ENCODE measurements at places on chromosomes 3 and 15.

- DNase-seq, result no peak
Measured at GRCh38 chr15:74427607-74428441, 5.9 kb downstream of the SEMA7A start.

- peak; percentile 96 for DNase-seq
Measured at GRCh38 chr3:50620820-50621219, 3.9 kb downstream of the MAPKAPK3 start.

DNA sequence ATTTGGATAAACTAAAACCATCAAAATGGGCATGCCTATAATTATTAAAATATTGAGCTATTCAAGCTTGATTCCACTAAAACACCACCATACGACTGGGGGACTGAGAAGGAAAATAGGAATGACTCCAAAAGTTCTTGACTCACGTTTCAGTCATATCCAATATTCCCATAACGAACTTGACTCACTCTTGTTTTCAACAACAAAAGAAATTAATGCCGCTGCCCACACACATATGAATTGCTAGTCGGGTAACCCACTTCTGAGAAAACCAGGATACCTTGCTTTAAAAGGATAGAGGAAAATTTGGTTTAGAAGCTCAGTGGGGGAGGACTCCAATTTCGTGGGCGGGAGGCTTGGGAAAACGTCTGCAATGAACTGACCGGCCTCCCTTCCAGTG lies 5.2 kb downstream of the HTR3C start:
- no peak for DNase-seq

GRCh38 chr3:127092776-127093175 lies 100.2 kb upstream of the PRR23E start:
- no peak for DNase-seq

GRCh38 chr3:196518966-196519717 lies 4.0 kb upstream of the SMCO1 start:
- no peak for DNase-seq

- peak; percentile 32 for DNase-seq
Measured at GRCh38 chr3:182980204-182981037, at the start of gene DCUN1D1. Gene DCUN1D1 (minus strand): TSS chr3:182980538. CDS start chr3:182980489, 49 bp downstream.

DNA sequence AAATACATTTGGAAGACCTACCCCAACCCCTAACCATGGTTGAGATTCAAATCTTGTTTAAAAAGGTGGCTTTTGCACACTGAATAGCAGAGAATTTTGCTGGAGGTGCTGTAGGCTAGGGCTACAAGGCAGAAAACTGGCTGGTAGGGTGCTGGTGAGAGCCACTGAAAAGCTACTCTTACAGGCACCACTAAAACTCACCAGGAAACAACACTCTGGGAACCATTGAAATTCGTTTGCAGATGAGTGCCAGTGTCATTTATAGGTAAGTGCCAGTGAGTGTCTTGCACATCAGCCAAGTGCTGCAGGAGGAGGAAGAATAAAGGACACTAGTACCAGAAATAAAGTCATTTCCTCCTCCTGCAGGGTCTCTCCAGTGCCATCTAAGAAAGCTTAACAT lies 610.2 kb downstream of the ZNF385D start:
- no peak for DNase-seq

GRCh38 chr3:101200461-101200860 lies 119.9 kb downstream of the IMPG2 start:
- no peak for DNase-seq

DNA sequence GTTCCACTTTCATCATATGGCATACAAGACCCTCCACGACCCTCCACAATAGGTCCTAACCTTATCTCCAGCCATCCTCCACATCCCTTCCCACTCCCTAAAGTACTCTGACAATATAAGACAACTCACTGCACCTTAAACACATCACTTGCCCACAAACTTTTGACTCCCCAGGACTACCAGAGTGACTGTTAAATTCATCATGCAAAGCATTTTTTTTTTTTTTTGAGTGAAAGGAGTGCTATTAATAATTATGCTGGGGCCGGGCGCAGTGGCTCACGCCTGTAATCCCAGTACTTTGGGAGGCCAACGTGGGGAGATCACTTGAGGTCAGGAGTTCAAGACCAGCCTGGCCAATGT lies 55.8 kb downstream of the OSBPL10 start:
- no peak for DNase-seq

DNA sequence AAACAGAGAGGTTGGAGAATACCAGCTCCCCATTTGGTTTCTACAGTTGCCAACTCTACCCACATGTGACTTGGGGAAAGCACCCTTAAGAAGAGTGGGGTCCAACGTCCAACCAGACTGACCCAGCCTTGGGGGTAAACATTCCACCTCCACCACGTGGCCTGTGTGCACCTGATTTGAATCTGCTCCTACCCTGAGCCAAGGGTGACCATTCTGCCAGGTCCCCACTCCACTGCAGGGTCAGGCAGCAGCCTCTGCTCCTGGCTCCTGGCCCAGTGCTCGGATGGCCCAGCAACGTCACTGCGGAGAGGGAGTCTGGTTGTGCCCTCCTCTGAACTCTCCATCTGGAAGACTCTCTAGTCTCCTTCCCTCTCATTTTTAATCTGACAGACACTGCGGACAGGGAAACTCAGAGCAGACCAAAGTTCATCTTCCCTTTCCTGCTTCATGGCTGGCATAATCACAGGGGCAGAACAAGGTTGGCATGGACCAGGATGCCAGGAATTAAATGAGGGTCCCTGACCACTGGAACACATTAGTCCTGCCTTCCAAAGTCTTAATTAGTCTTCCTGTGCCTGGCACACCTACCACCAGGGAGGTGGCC lies 29.4 kb downstream of the FHIT start:
- peak; percentile 13 for DNase-seq

GRCh38 chr3:94374439-94375161 lies 311.7 kb downstream of the NSUN3 start:
- no peak for DNase-seq

DNA sequence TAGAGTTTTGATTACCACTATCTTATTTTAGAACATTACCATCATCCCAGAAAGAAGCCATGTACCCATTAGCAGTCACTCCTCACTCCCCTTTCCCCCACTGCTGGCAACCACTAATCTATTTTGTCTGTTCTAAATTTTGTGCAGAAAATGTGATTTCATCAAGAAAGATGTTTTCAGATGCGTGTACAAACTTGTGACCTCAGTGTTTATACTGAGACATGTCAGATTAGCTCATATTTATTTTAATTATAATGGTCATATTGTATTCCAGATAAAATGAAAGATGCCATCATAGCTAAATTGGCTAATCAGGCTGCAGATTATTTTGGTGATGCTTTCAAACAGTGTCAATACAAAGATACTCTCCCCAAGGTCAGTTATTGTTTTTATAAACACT lies 27.8 kb downstream of the PDCD6IP start:
- DNase-seq, result no peak

DNA sequence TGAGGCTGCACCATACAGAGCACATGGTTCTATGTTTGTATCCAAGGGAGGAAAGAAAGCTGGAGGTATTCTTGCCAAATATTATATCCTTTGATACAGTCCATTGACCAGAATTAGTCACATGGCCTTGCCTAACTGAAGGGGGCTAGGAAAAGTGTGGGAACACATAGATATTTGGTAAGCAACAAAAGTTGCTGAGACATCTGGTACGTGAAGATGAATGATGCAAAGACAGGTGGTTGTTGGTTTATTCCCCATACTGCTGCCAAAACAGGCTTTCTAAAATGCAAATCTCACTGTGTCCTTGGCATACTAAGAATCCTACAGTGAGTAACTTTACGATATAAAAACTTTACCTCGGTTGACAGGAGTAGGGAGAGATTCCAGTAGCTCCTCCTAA lies 162.2 kb downstream of the VGLL3 start:
- peak; percentile 1 for DNase-seq

GRCh38 chr3:80000022-80000421 lies 232.2 kb upstream of the ROBO1 start:
- DNase-seq, result peak; percentile 3

- DNase-seq, result peak; percentile 29
Measured at GRCh38 chr3:152416808-152417580, 148.3 kb downstream of the MBNL1 start.

DNA sequence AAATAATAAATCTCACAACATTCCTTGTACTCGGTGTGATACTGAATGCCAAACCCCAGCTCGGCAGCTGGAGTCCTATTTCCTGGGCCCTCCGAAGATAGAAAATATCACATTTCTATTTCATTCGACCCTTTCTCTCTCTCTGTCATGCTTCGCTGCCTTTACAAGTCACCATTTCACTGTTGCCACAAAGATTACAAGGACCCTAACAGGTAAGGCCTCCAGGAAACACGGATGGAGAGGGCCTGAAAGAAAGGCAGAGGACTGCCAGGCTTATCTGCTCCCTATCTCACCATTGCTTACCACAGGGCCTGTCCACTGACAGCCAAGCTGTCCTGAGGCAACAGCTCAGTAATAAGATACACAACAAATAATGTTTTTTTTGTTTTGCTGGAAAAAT lies 376.5 kb downstream of the MECOM start:
- DNase-seq, result no peak

DNA sequence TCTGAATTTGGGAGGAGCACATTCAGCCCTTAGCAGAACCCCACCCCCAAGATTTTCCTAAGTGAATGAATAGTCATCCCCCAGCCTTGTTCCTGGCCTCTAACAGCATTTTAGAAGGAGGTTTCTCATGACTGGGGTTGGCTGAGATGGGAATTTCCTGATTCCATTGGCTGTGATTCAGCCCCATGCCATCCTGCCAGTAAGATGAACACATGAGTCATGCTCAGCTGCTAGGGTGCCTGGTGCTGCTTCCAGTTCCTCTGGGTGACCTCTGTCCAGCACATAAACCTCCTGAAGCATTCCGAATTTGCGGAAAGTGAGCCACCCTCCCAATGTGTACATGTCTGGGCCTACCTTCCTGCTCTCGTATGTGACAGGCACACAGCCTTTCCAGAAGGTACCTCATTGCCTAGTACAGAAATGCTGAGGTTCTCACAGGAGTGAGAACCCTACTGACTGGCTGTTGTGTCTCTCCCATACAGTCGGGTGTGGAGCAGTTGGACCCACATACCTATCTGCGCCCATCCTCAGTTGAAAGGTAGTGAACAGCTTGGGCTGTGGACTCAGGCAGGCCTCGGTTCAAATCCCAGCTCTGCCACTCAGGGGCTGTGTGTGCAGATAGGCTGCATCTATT lies 91.7 kb downstream of the APBA2 start:
- DNase-seq, result peak; percentile 97

- DNase-seq, result no peak
Measured at GRCh38 chr3:189786479-189787064, 155.4 kb downstream of the TP63 start.

GRCh38 chr15:69035205-69035917 lies 20.9 kb downstream of the NOX5 start:
- DNase-seq, result peak; percentile 22
